Activated CD4-positive, alpha-beta T cell treated with anti-CD3 and anti-CD28 coated beads, Interleukin-2, amount 10 ng/mL, durations not matched to agents 7 days and 5 days (primary cell): ENCODE measurements at places on chromosomes 13 and 19. TPM values are rescaled to one million over a fixed set of nuclear protein-coding genes. Genes with fewer than 3 reads are reported as not detected.
A peak's percentile ranks its signal among the peaks of the same experiment; 100 is the strongest.

- DNase-seq = no peak
- peak overlapping the region; percentile 93 for H3K27ac ChIP-seq
- peaks cover 4% of the 10 kb centered on the region for H3K27me3 ChIP-seq
- peaks cover 38% of the 10 kb centered on the region for H3K4me1 ChIP-seq
These were observed 1.3 kb downstream of the TFDP1 start for GRCh38 chr13:113585896-113586295.

DNA sequence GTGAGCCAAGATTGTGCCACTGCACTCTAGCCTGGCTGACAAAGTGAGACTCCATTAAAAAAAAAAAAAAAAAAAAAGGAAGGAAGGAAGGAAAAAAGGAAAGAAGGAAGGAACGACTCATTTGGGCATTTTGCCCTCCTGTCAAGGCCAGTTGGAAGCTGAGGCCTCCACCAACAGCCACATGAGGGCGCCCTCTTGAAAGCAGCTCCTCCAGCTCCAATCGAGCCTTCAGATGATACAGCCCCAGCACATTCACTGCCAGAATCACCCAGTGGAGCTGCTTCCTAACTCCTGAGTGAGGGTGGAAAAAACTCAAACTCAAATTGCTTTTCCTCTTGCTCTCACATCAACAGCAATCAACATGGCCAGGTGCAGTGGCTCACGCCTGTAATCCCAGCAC, 40.9 kb downstream of the GNG7 start:
- no peak overlapping the region for H3K4me3 ChIP-seq
- H3K36me3 ChIP-seq = no peaks in the 10 kb centered on the region
- H3K27ac ChIP-seq = no peak overlapping the region
- DNase-seq = peak; percentile 12
- no peaks in the 10 kb centered on the region for H3K27me3 ChIP-seq

DNA sequence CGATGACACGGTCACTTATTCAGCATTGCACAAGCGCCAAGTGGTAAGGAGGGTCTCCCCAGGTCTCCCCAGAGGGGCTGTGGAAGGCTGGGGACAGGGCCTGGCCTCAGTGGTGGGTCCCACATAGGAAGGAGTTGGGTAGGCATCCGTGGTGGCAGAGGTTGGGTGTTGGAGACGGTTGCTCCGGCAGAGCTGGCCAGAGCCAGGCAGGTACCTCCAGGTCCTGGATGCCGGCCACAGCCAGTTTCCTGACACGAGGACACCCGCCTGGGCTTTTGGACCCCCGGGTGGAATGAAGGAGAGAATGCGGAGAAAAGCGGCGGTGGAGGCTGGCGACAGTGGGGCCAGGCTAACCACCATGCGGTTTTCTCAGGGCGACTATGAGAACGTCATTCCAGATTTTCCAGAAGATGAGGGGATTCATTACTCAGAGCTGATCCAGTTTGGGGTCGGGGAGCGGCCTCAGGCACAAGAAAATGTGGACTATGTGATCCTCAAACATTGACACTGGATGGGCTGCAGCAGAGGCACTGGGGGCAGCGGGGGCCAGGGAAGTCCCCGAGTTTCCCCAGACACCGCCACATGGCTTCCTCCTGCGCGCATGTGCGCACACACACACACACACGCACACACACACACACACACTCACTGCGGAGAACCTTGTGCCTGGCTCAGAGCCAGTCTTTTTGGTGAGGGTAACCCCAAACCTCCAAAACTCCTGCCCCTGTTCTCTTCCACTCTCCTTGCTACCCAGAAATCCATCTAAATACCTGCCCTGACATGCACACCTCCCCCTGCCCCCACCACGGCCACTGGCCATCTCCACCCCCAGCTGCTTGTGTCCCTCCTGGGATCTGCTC, 1.3 kb upstream of the FFAR1 start:
- peak overlapping the region; percentile 40 for H3K4me3 ChIP-seq
- H3K27me3 ChIP-seq = peaks cover 3% of the 10 kb centered on the region
- peak; percentile 69 for DNase-seq
- H3K27ac ChIP-seq = peak overlapping the region; percentile 27
- peaks cover 37% of the 10 kb centered on the region for H3K4me1 ChIP-seq
- H3K36me3 ChIP-seq = no peaks in the 10 kb centered on the region

DNA sequence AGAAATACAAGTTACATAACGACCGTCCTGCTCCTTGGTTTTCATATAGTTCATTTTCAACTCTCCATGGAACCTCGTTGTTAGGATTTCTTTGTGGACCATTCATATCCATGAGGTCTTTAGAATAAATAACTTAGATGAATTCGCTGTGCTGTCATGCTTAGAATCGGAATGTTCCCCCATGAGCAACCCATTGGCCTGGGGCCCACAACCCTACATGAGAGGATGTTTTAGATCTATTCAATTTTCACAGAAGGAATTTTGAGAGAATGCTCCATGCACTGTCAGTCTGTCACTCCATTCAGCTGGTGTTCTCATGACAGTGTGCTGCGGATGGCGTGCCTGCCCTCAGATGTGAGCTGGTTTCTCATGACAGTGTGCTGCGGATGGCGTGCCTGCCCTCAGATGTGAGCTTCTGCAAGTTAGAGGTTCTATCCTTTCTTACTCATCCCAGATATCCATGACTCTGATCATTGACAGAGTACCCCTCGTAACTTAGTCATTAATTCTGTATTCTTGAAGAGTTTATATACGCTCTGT, 1193.1 kb downstream of the EFNB2 start:
- H3K4me1 ChIP-seq = no peaks in the 10 kb centered on the region
- H3K27ac ChIP-seq = no peak overlapping the region
- no peak overlapping the region for H3K4me3 ChIP-seq
- DNase-seq = no peak
- H3K36me3 ChIP-seq = no peaks in the 10 kb centered on the region

Gene GNG7
- 1.1 TPM for total RNA-seq

Gene ATP4A
- not detected for total RNA-seq

DNA sequence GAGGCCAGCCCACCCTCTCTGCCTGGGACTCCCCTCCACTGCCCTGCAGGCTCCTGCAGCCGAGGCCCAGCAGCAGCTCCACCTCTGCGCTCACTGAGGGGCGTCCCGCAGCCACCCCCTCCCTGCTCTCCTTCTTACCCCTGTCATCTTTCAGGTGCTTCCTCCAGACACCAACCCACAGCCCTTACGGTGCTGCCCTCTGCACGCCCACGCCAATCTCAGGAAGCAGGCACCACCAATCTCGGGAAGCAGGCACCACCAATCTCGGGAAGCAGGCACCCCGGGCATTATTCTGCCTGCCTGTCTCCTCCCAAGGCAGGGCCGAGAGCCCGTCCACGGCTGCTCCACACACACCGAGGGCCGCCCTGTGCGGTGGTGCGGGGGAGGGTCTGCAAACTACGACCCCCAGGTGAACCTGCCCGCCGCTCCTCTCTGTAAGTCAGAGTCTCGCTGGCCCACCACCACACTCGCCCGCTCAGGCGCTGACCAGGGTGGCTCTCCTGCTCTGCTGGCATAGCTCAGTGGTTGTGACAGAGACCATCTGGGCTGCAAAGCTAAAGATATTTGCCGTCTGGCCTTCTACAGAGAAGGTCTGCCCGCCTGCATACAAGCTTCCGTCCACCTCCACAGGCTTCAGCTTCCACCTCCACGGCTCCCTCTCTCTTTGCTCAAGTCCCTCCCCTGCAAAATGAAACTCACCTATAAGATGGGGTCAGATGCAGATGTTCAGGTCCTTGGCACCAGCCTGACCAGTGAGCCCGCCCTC, 2.9 kb downstream of the LSM7 start:
- no peaks in the 10 kb centered on the region for H3K27me3 ChIP-seq
- peaks cover 40% of the 10 kb centered on the region for H3K4me1 ChIP-seq
- H3K27ac ChIP-seq = peak overlapping the region; percentile 68
- peaks cover 26% of the 10 kb centered on the region for H3K36me3 ChIP-seq
- no peak for DNase-seq

GRCh38 chr13:111111376-111111937, 3.7 kb upstream of the ARHGEF7 start:
- peaks cover 16% of the 10 kb centered on the region for H3K4me1 ChIP-seq
- peaks cover 5% of the 10 kb centered on the region for H3K36me3 ChIP-seq
- H3K27ac ChIP-seq = no peak overlapping the region
- DNase-seq = no peak
- peaks cover 73% of the 10 kb centered on the region for H3K27me3 ChIP-seq
- H3K4me3 ChIP-seq = no peak overlapping the region

Gene UPK1A
- total RNA-seq = 0.37 TPM

- H3K36me3 ChIP-seq = no peaks in the 10 kb centered on the region
- H3K27ac ChIP-seq = no peak overlapping the region
- H3K27me3 ChIP-seq = peaks cover 3% of the 10 kb centered on the region
- DNase-seq = no peak
These were observed 302.9 kb downstream of the LMO7 start for GRCh38 chr13:75938811-75939560.

Gene RFXAP
- 13.8 TPM for total RNA-seq

DNA sequence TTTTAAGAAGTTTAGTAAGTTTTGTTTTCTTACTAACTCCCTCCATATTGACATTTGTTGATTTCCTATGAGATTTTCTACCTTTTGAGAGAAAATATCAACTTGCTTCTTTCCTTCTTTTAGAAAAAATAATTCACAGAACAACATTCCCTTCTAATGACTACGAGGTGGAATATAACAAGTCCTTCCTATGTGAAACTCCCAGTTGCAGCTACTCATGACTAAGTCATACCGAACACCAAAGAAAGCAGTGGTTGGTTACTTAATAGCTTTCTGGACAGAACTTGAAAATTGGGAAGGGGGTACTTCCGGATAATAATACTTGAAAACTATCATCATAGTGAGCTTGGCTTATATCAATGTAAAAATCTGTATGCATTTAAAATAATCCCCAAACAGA, 144.8 kb downstream of the DACH1 start:
- no peak overlapping the region for H3K27ac ChIP-seq
- H3K36me3 ChIP-seq = no peaks in the 10 kb centered on the region
- no peak overlapping the region for H3K4me3 ChIP-seq
- DNase-seq = no peak
- H3K27me3 ChIP-seq = no peaks in the 10 kb centered on the region

Gene CILP2
- not detected for total RNA-seq

DNA sequence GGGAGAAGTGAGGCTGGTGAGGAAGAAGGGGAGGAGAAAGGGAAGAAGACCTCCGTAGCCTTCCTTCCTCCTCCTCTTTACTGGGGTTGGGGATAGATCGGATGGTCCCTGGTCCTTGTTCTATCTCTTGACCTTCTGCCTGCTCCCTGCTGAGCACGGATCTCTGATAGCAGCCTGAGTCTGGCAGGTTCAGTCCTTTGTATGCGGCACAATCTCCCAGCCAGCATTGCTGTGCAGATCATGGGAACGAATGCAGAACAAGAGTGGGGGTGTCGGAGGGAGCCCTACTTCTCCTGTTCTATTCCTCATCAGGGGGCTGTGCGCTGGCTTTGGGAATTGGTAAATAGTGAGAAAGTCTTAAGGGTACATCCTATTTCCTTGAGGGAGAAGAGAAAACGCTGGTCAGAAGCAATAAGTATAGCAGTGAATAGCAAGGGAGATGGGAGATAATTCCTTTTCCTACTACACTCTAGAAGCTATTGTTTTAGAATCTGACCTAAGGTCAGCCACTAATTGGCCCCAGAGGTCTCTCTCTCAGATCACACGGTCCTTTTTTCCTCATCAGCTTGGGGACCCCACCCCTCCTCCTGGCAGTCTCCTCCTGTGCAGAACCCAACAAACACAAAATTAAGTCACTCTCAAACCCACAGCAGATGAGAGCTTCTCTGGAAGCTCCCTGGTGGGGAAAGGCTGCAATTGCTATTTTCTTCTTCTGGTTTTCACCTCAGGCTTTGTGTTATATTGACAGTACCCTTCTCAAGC, 41.0 kb downstream of the KL start:
- no peak overlapping the region for H3K27ac ChIP-seq
- H3K4me1 ChIP-seq = no peaks in the 10 kb centered on the region
- no peaks in the 10 kb centered on the region for H3K27me3 ChIP-seq
- no peak overlapping the region for H3K4me3 ChIP-seq
- H3K36me3 ChIP-seq = no peaks in the 10 kb centered on the region

- peaks cover 5% of the 10 kb centered on the region for H3K4me1 ChIP-seq
- no peak overlapping the region for H3K4me3 ChIP-seq
- peaks cover 30% of the 10 kb centered on the region for H3K36me3 ChIP-seq
- DNase-seq = peak; percentile 53
These were observed 46.8 kb downstream of the COG3 start for GRCh38 chr13:45511310-45512097.

DNA sequence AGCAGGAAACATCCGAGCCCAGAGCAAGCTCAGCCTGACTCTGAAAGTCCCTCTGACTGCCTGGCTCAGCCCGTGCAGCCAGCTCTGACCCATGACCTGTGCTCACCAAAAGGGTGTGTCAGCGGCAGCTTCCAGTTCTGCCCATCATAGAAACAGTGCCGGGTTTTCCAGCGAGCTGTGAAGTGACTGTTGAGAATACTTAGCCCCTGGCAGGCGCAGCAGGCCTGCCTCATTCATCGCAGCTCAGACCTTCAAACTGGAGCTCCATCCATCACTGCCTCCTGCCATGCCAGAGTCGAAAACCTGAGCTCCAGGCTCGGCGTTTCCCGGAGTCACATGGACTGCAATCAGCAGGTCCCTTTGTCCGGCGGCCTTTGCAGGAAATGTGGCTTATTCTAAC, 16.3 kb upstream of the GSX1 start:
- H3K36me3 ChIP-seq = no peaks in the 10 kb centered on the region
- peaks cover 41% of the 10 kb centered on the region for H3K27me3 ChIP-seq
- no peak overlapping the region for H3K27ac ChIP-seq
- H3K4me1 ChIP-seq = no peaks in the 10 kb centered on the region

DNA sequence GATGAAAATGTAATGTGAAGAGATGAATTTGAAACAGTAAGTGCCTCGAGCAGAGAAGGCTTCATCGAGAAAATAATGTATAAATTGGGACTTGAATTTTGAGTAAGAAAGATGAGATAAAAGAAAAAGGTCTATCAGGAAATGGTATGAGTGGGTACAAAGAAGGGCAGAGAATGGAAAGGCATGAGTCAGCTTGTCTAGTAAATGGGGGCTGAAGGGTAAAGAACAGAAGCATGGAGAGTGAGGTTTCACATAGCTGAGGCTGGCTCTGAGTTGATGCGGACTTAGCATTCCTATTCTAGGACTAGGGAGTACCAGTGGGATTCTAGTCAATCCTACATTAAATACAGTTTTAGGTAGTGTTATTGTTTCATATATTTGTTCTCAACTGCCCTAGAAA, 85.8 kb downstream of the ZC3H13 start:
- H3K27ac ChIP-seq = no peak overlapping the region
- no peak for DNase-seq
- H3K4me3 ChIP-seq = no peak overlapping the region
- no peaks in the 10 kb centered on the region for H3K27me3 ChIP-seq
- peaks cover 5% of the 10 kb centered on the region for H3K4me1 ChIP-seq
